ENCODE measurements at places on chromosomes 16 and 17.

- no peak for DNase-seq
Measured at GRCh38 chr16:20253825-20254224, 73.5 kb downstream of the GP2 start.

DNA sequence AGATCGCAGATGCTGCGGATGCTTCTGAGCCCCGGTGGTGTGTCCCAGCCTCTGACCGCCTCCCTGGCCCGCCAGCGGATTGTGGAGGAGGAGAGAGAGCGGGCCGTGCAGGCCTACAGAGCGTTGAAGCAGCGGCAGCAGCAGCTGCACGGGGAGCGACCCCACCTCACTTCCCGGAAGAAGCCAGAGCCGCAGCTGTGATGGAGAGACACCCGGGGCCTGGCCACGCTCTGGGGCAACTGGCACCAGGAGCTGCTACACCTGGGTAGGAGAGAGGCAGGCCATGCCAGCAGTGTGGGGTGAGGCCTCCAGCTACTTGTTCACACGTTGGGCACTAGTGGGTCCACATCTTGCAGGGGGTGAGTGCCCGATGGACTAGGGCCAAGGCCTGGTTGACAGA lies 6.0 kb downstream of the CCDC137 start:
- DNase-seq: no peak

DNA sequence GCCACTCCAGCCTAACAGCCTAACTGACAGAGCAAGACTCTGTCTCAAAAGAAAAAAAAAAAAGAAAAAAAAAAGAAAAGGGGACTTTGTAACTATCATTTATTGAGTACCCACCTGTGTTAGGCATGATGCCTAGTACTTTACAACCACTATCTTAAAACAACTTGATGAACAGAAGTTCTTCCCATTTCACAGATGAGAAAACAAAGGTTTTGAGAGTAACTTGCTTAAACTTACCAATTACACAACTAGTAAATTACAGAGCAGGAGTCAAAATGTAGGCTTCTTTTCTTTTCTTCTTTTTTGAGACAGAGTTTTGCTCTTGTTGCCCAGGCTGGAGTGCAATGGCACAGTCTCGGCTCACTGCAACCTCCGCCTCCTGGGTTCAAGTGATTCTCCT lies 96.8 kb upstream of the CORO6 start:
- DNase-seq: no peak

DNA sequence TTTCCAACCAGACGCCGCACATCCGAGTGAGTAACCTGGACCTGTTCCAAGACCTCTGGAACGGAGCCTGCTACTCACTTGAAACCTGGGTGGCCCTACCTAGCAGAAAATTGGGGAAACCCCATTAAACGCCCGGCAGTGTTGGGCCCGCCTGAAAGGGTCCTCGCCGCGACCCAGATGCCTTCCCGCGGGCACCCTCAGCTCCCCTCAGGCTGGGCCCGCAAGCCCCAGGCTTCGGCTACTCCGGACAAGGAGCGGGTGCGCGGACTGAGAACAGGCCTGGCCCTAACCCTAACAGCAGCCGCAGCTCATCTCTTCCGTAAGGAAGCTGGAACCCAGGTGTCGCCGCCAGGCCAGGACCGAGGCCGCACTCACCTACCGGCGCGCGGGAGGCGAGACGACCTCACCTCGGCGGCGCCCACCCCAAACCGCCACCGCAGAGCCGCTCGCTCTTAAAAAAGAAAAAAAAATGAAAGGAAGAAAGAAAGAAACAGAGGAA lies 344 bp downstream of the PSME3IP1 start:
- no peak for DNase-seq

GRCh38 chr17:31371511-31372097 lies 19.9 kb upstream of the RAB11FIP4 start:
- DNase-seq: no peak
